ENCODE measurements at places on chromosomes 16 and 17. TPM values are rescaled to one million over a fixed set of nuclear protein-coding genes. Genes with fewer than 3 reads are reported as not detected.

Gene OSBPL7
- total RNA-seq, result 5.2 TPM

Gene MYH13
- total RNA-seq, result not detected

DNA sequence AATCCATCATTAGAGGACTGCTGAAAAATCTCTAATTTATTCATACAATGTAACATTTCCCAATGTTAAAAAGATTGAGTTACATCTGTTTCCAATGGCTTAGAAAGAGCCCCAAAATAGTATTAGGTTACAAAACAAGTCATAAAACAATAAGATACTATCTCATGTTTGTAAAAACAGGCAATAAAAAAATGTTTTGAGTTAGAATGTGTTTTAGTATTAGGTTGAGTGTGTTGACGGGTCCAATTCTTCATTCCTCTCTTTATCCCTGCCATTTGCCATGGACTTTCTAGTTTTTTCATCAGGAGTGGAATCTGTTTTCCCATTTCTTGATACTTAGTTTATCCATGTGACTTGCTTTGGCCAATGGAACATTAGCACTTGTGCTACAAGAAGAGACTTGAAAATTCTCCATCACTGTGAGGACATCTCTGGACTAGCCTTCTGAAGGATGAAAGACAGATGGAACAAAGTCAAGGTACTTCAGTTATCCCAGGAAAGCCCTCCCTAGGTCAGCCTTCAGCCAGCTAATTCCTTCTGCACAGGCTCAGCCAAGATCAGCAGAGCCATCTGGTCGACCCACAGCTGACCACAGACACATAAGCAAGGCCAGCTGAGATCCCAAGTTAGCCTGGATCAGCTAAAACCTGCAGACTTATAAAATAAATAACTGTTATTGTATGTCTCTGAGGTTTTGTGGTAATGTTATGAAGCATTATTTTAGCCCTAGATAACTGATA is 83.3 kb downstream of the HS3ST3A1 start:
- peak; percentile 89 for DNase-seq

- no peak for DNase-seq
Measured at GRCh38 chr16:5336941-5337340, 239.3 kb upstream of the EEF2KMT start.

GRCh38 chr17:43125967-43126910 is 1.1 kb upstream of the BRCA1 start:
- DNase-seq, result no peak

DNA sequence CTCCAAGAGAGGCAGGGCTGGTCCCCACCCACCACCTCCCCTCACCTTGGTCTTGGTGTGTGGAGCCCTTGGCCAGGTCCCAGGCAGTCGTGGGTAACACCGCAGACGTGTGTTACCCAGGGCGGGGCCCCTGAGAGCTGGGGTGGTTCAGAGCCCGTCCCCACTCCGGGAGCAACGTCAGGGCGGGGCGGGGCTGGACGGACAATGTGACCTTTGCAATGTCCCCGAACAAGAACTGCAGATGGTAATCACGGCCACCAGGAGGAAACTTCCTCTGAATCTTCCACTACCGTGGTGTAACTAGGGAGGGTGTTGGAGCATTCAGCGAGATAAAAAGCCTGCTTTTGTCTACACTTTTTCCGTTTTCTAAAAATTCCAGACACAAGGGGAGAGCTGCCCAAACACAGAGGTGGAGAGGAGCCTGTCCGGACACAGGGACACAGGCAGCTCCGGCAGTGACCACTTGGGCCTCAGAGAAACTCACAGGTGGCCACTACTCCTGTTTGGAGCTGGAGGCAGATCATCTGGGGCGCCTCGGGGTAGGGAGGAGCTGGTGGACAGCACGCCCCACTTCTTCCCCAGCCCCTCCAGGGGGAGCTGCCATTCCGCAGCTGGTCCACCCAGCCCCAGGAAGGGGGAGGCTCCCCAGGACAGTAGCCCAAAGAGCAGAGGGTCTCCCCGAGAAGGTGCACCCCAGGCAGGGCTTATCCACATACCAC is 14.2 kb upstream of the SLC38A10 start:
- DNase-seq, result peak; percentile 51

DNA sequence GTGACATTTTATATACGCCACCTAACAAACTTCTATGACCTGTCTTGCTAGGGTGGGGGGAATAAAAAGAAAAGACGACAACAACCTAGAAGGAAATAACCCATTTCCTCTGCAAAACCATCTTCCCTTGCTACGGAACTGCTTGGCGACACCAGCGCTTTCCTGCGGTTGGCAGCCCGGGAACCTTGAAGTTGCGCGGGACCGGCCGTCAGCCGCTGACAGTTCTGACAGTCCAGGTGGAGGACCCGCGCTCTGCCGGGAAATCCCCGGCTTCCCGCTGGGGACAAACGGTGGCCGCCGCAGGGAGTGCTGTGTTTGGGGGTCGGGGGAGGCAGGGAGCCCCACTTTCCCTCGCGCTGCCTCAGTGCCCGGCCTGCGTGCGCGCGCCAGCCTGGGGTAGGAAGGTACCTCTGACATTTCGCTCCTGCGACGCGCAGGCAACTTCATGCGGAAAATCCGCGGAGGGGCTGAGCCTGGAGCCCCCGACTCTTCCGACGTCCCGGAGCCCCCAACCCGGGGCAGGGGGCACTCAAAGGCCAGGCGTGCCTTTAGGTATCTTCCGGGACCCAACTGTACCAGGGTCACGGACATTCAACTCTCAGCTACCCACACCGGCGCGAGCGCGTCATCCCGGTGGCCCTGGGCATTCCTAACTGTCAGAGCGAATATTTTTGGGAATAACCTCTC is 516 bp downstream of the SLC16A6 start:
- no peak for DNase-seq

Gene KRTAP16-1
- not detected for total RNA-seq

DNA sequence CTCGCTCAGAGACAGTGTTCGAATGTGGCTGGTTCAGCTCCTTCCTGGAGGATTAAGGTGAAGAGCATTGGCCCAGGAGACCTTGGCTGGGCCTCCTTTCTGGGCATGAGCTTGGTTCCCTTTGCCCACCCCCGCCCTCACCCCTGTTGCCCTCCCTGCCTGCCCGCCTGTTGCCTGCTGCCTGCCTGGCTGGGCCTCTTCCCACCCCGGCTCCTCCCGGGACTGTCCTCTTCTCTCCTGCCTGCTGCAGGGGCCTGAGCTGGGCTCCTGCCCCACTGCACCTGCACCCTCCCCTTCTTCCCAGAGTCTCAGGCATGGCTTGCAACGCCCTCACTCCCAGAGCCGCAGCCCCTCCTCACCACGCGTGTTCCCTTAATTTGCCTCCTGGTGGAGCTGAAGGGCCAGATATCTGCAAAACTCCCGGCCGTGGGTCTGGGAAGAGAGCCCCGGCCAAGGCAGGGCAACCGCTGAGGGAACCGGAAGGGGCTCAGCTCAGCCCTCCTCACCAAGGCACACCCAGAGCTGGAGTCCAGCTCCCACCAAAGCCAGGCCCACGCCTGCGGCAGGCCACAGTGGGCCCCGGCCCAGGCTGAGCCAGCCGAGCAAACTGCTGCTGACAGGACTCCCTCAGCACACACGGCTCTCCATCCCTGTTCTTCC is 31.2 kb downstream of the MNT start:
- no peak for DNase-seq

GRCh38 chr16:9332574-9333148 is 241.2 kb downstream of the HAPSTR1 start:
- DNase-seq, result no peak

GRCh38 chr17:728911-729310 is 3.5 kb upstream of the TLCD3A start:
- DNase-seq, result no peak

Gene HOXB13
- not detected for total RNA-seq

Gene SNAI3
- not detected for total RNA-seq

All from IMR-90 (cell line).